Activated CD4-positive, alpha-beta memory T cell treated with anti-CD3 and anti-CD28 coated beads, Interleukin-2, amount 10 ng/mL, durations not matched to agents 7 days and 5 days (primary cell): ENCODE measurements at places on chromosomes 6 and 20.
A peak's percentile ranks its signal among the peaks of the same experiment; 100 is the strongest.

DNA sequence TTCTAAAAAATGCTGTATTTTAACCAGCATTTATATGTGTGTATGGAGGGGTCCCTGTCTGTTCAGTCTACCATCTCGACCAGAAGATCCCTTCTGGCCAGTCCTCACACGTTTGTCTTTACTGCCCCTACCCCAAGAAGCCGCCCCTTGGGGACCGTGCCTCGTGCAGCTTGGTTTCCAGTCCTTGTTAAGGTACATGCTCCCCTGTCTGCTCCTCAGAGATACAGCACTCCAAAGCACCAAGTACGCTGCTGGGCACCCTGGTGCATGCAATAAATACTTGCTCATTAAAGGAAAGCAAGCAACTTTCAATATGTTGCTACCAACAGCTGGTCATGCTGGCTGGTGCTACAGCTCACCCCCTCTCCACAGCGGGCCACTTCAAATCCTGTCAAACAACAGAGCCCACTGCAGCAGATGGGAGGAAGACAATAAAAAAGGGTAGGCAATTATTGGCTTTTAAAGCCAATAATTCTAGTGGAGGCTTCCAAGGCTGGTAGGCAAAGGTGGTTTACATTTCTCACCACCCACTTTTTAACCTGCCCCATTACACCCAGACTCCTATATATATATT lies 61.6 kb downstream of the PSMG4 start:
- peaks cover 18% of the 10 kb centered on the region for H3K27me3 ChIP-seq
- no peak overlapping the region for H3K27ac ChIP-seq
- peaks cover 24% of the 10 kb centered on the region for H3K4me1 ChIP-seq
- H3K36me3 ChIP-seq = no peaks in the 10 kb centered on the region
- H3K4me3 ChIP-seq = no peak overlapping the region

- H3K4me1 ChIP-seq = no peaks in the 10 kb centered on the region
- no peak overlapping the region for H3K4me3 ChIP-seq
- no peaks in the 10 kb centered on the region for H3K27me3 ChIP-seq
- H3K36me3 ChIP-seq = no peaks in the 10 kb centered on the region
- DNase-seq = no peak
Observed at GRCh38 chr6:76982476-76983199, 480.7 kb downstream of the HTR1B start.

DNA sequence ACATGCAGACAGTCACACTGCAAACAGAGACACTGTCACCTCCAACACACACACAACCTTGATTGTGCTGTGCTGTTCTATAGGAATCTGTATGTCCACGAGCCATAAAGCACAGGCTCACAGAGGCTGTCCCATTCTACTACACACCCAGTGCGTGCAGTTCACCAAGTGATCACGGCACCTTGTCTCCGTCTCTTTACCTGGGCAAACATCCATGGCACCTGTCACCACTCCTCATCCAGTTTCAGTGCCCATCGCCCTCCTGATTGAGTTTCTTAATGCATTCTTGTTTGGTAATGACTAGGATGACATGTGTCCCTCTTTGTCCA lies 65.8 kb upstream of the STMND1 start:
- no peak overlapping the region for H3K27ac ChIP-seq
- no peak overlapping the region for H3K4me3 ChIP-seq
- peaks cover 10% of the 10 kb centered on the region for H3K27me3 ChIP-seq
- H3K4me1 ChIP-seq = no peaks in the 10 kb centered on the region

DNA sequence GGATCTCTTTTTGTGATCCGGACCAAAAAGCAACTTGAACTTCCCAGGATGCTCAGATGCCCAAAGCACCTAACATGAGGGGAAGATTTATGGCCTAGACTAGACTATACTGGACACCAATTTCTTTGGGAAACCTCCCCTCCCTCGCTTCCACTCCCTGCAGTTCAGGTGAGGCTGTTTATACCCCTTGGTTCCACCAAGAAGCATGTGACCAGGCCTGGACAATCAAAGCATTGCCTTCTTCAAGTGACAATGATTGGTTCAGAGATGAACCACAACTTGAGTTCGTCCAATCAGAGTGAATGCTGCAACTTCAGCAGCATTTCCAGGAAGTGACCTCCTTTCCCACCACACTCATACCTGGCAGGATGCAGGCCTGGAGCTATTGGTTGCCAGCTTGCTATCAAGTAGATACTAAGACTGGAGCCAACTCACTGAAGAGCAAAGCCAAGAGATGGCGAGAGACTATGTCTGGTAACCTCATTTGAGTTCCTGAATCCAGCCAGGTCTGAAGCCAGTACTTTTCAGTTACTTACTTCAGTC lies 45.6 kb upstream of the SLC9A8 start:
- H3K4me3 ChIP-seq = no peak overlapping the region
- peak; percentile 28 for DNase-seq
- H3K27me3 ChIP-seq = peaks cover 62% of the 10 kb centered on the region
- H3K27ac ChIP-seq = no peak overlapping the region
- H3K4me1 ChIP-seq = peaks cover 34% of the 10 kb centered on the region

GRCh38 chr20:38863024-38863851 lies 57.7 kb downstream of the PPP1R16B start:
- peak overlapping the region; percentile 70 for H3K27ac ChIP-seq
- no peaks in the 10 kb centered on the region for H3K27me3 ChIP-seq
- H3K36me3 ChIP-seq = peaks cover 25% of the 10 kb centered on the region
- DNase-seq = peak; percentile 62

DNA sequence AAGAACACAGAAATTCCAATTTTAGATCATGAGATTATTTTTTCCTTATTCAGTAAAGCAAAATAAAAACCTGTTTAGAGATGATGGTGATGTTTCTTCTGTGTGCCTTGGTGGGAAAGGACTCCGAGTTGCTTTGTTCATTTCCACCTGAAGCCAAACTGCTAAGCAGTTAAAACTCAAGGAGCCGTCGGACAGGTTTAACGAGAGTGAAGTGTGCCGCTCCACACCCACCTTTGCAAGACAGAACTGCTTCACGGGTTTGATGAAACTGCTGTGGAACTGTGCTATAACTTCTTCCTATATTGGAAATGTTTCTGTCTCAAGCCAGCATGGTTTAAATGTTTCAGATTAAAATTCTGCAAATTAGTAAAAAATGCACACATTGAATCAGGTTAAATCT lies 9.2 kb upstream of the DSP start:
- no peak overlapping the region for H3K4me3 ChIP-seq
- peaks cover 47% of the 10 kb centered on the region for H3K27me3 ChIP-seq
- H3K36me3 ChIP-seq = no peaks in the 10 kb centered on the region

GRCh38 chr6:110412360-110412759 lies 3.0 kb downstream of the DDO start:
- DNase-seq = no peak
- H3K27me3 ChIP-seq = peaks cover 4% of the 10 kb centered on the region
- H3K36me3 ChIP-seq = no peaks in the 10 kb centered on the region

DNA sequence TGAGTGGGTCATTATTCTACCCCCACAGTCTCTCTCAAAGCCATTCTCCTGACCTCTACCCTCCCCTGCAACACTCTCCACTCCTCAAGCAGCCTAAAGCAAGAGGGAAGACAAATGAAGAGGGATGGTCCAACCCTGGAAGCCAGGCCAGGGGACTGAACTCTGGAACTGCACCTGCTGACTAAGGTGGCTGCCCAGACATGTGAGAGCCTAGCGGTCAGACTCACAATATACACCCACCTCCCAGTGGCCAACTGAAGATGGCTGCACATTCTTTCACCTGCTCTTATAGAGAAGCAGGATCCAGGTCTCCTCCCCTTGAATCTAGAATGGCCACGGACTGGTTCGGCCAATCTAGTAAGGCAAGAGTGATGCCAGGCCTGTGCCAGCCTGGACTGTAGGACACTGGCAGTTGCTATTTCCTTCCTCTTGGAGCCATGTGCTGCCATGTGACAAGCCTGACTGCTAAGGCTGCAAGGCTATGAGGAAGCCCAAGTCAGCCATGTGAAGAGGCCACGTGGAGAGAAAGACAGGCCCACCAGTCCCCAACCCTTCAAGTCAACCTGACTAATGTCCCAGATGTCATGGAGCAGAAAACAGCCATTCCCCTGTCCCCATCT lies 31.8 kb downstream of the ACSS1 start:
- H3K4me1 ChIP-seq = no peaks in the 10 kb centered on the region
- no peak for DNase-seq
- H3K36me3 ChIP-seq = peaks cover 12% of the 10 kb centered on the region
- no peak overlapping the region for H3K27ac ChIP-seq
- no peak overlapping the region for H3K4me3 ChIP-seq
- H3K27me3 ChIP-seq = no peaks in the 10 kb centered on the region

GRCh38 chr6:7214468-7214867 lies 98.5 kb downstream of the SSR1 start:
- DNase-seq = no peak
- H3K27me3 ChIP-seq = no peaks in the 10 kb centered on the region
- no peak overlapping the region for H3K27ac ChIP-seq
- no peak overlapping the region for H3K4me3 ChIP-seq

DNA sequence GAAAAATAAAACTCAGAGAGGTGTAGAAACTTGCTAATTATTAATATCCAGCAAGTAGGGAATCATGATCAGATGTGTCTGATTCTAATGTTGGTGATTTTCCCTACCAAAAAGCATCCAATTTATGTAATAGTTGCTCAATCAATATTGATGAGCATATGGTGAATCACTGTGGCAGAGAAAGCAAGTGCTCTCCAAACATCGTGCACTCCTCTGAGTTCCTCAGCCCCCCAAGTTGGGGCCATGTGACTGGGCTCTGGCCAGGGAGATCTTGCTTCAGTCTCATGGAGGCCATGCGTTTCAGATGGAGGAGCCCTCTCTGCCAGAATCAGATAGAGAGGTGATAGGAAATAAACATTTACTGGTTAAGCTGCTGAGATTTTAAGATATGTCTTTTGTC lies 133.2 kb upstream of the LY86 start:
- H3K36me3 ChIP-seq = no peaks in the 10 kb centered on the region
- H3K27ac ChIP-seq = no peak overlapping the region
- H3K4me3 ChIP-seq = no peak overlapping the region
- H3K4me1 ChIP-seq = no peaks in the 10 kb centered on the region
- H3K27me3 ChIP-seq = peaks cover 15% of the 10 kb centered on the region

GRCh38 chr6:144417681-144418080 lies 132.5 kb downstream of the UTRN start:
- peaks cover 14% of the 10 kb centered on the region for H3K4me1 ChIP-seq
- peaks cover 9% of the 10 kb centered on the region for H3K36me3 ChIP-seq
- H3K27me3 ChIP-seq = no peaks in the 10 kb centered on the region

DNA sequence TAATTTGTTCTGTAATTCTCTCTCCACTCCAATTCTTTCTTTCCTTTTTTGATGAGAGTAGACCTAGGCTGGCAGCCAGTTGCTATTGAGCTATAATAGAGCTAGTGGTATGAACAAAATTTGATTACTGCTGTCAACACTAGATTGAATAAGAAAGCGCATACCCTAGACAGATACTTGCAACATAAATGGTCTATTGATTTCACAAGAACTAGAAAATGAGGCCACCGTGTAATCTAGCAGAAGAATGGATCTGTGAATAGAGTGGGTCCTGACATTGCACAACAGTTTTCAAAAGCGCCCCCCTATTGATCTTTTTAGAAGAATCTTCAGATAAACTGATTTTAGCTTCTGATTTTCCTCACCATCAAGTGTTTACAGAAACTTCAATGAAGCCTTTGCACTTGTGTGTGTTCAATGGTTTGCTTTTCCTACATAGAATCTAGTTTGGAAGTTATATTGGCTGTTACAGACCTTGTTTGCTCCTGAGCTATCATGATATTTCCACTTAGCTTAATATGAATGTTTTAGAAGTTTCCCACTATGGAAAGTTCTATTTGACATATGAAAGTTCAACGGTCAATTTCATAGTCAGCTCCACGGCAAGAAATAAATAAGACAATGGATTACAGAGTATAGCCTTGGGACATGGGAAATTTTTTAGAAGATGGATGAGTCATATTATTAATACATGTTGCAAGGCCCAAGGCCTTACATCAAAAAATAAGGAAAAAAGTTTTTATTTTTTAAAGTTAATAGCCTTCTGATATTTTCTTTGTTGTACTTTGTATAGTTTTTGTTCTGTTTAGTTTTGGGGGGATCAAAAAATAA lies 55.6 kb downstream of the UTRN start:
- H3K36me3 ChIP-seq = peaks cover 15% of the 10 kb centered on the region
- H3K27ac ChIP-seq = no peak overlapping the region
- DNase-seq = no peak
- no peak overlapping the region for H3K4me3 ChIP-seq
- no peaks in the 10 kb centered on the region for H3K27me3 ChIP-seq

- peak overlapping the region; percentile 93 for H3K4me3 ChIP-seq
- H3K27me3 ChIP-seq = no peaks in the 10 kb centered on the region
- DNase-seq = peak; percentile 87
- peak overlapping the region; percentile 100 for H3K27ac ChIP-seq
Observed at GRCh38 chr6:26020329-26021000, 57.9 kb downstream of the TRIM38 start.

GRCh38 chr20:59765599-59766177 lies 161.3 kb downstream of the PHACTR3 start:
- H3K27ac ChIP-seq = no peak overlapping the region
- H3K27me3 ChIP-seq = no peaks in the 10 kb centered on the region
- H3K36me3 ChIP-seq = no peaks in the 10 kb centered on the region
- no peak overlapping the region for H3K4me3 ChIP-seq

- H3K27me3 ChIP-seq = no peaks in the 10 kb centered on the region
- peak overlapping the region; percentile 67 for H3K27ac ChIP-seq
- DNase-seq = no peak
- H3K4me1 ChIP-seq = peaks cover 41% of the 10 kb centered on the region
Observed at GRCh38 chr20:32510601-32511357, 74.4 kb downstream of the NOL4L start.

- H3K4me1 ChIP-seq = peaks cover 25% of the 10 kb centered on the region
- no peak overlapping the region for H3K27ac ChIP-seq
- no peak for DNase-seq
- peaks cover 10% of the 10 kb centered on the region for H3K27me3 ChIP-seq
- no peak overlapping the region for H3K4me3 ChIP-seq
Observed at GRCh38 chr6:135642912-135643311, 145.4 kb upstream of the AHI1 start.

DNA sequence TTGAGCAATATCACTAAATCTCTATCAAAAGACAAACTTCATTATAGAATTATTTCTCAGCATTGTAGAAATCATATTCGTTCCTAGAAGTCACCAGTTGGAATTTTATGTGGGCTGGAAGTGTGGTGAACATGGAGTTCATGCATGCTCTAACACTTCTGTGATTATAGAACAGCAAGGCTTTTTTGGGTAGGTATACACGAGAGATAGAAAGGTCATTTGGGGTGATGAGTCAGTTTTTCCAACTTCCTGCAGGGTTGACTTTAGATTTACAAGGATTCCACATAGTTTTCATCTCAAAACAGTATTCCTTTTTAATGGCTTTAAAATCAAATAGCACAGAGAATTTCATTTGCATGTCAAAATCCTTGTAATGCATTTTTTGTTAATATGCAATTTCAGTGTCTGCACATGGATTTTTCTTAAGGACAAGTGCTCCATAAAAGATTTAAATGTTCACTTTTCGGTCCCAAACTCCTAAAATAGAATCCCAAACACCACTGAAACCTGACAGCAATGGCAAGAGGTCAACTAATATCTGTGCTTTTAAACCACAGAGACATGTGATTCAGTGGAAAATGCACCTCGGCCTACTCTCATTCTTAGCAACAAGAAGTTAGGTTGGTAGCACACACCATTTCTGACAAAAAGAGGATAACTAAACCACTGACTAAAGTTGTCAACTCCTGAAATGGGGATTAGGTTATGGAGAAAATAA lies 211.0 kb downstream of the MOXD1 start:
- H3K27ac ChIP-seq = no peak overlapping the region
- no peaks in the 10 kb centered on the region for H3K36me3 ChIP-seq
- no peaks in the 10 kb centered on the region for H3K27me3 ChIP-seq
- no peaks in the 10 kb centered on the region for H3K4me1 ChIP-seq

- no peak overlapping the region for H3K27ac ChIP-seq
- H3K27me3 ChIP-seq = no peaks in the 10 kb centered on the region
- no peak for DNase-seq
Observed at GRCh38 chr20:40283689-40284088, 405.3 kb downstream of the MAFB start.
